ENCODE measurements at places on chromosomes 16 and 17.

DNA sequence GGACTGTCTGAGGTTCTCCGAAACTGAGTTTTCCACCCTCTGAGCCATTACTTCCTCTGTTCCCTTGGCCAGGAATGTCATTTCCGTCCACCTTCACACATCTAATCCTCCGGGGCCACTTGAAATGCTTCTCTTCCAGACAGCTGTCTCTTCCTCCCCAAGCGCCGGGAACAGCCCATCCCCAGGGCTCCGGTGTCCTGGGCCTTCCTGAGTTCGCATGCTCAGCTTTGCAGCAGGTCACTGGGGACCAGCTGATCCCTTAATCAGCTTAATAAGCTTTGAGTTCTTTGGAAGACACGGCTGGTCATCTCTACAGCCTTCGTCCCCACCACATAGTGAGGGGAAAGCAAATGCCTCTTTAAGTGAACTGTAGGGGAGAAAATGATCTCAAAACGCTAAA is 123.4 kb downstream of the DYNLRB2 start:
- no peak for DNase-seq

DNA sequence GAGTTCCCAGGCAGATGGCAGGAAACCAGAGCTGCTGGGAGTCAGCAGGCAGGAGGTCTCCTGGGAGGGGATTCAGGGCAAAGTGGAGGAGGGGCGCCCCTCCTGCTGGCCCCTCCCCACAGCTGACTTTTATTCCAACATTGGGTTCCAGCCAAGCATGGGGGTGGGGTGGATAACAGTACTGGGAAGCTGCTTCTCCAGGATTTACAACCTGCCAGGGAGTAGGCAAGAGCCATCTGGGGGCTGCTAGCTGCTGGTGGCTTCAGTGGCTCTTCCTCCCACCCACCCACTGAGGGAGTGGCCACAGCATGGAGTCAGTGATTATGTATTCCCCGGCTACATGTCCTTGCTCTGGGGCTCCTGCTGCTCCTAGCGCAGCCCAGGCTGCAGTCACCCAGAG is 36.8 kb downstream of the TMEM132E start:
- DNase-seq = no peak

- no peak for DNase-seq
Measured at GRCh38 chr16:86044881-86045590, 146.1 kb downstream of the IRF8 start.

DNA sequence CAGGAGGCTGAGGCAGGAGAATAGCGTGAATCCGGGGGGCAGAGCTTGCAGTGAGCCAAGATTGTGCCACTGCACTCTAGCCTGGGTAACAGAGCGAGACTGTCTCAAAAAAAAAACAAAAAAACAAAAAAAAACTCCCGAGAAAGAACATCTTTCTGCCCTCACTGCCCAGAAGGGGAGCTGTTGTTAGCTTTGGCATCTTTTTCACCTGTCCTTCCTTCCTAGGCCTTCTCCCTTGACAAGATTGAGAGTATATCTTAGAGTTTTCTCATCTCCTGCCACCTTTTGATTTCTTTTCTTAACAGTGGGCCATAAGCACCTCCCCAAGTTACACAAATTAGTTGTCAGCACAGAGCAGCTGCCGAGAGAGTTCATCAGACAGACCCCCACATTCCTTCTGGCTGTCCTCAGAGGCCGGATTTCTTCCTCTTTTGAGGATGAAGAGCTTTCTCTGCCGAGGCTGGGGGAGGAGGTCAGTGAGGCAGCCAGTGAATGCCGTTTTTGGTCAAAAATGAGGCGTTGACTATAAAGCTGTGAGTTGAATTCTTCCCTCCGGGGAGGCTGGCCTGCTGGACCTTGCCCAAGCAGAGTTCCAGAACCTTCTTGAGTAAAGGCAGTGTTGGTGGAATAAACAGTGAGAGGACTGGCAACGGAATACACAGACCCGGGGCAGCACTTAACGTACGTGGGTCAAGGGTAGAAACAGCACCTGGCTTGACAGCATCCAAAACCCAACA is 127.0 kb downstream of the ABCC6 start:
- DNase-seq = peak; percentile 33

- no peak for DNase-seq
Measured at GRCh38 chr16:68722119-68723024, 14.7 kb upstream of the CDH1 start.

GRCh38 chr16:86022381-86022960 is 123.5 kb downstream of the IRF8 start:
- DNase-seq = no peak

- no peak for DNase-seq
Measured at GRCh38 chr17:44258811-44259351, 9.1 kb downstream of the SLC4A1 start.

GRCh38 chr17:39551879-39552278 is 55.8 kb downstream of the NEUROD2 start:
- DNase-seq = no peak

- DNase-seq = no peak
Measured at GRCh38 chr17:40820228-40820838, 2.1 kb downstream of the KRT10 start.

Data from mesenchymal stem cell (in vitro differentiated cells and primary cell).